H9 (cell line): ENCODE measurements at places on chromosomes 1 and 21. TPM values are rescaled to one million over a fixed set of nuclear protein-coding genes. Genes with fewer than 3 reads are reported as not detected.

DNA sequence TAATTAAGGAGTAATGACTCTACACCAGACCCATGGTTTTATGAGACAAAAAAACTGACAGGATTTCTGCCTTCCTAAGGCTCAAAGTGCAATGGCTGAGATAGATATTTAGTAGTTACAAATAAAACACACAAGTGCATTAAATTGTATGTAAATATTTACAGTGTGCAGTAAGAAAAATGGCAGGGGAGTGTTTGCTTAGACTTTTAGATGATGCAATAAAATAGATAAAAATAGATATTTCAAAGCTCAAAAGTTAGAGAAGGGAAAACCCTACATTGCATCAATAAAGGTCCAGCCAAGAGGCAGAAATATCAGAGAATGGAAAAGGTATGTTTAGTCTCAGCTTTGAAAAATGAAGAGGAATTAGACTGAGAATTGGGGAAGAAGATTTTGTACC is 226.3 kb upstream of the FGGY start:
- no peak overlapping the region for H3K27ac ChIP-seq
- no peaks in the 10 kb centered on the region for H3K36me3 ChIP-seq

- H3K27me3 ChIP-seq = no peaks in the 10 kb centered on the region
- H3K4me1 ChIP-seq = no peaks in the 10 kb centered on the region
Measured at GRCh38 chr1:4121834-4122512, 221.9 kb upstream of the C1orf174 start.

GRCh38 chr1:229031061-229031460 is 239.8 kb upstream of the RAB4A start:
- H3K27me3 ChIP-seq = no peaks in the 10 kb centered on the region
- H3K4me1 ChIP-seq = peaks cover 8% of the 10 kb centered on the region
- H3K36me3 ChIP-seq = no peaks in the 10 kb centered on the region
- no peak for DNase-seq
- no peak overlapping the region for H3K4me3 ChIP-seq

GRCh38 chr1:151943591-151943990 is 34.3 kb upstream of the THEM4 start:
- no peak for DNase-seq
- no peak overlapping the region for H3K4me3 ChIP-seq
- no peak overlapping the region for H3K27ac ChIP-seq

DNA sequence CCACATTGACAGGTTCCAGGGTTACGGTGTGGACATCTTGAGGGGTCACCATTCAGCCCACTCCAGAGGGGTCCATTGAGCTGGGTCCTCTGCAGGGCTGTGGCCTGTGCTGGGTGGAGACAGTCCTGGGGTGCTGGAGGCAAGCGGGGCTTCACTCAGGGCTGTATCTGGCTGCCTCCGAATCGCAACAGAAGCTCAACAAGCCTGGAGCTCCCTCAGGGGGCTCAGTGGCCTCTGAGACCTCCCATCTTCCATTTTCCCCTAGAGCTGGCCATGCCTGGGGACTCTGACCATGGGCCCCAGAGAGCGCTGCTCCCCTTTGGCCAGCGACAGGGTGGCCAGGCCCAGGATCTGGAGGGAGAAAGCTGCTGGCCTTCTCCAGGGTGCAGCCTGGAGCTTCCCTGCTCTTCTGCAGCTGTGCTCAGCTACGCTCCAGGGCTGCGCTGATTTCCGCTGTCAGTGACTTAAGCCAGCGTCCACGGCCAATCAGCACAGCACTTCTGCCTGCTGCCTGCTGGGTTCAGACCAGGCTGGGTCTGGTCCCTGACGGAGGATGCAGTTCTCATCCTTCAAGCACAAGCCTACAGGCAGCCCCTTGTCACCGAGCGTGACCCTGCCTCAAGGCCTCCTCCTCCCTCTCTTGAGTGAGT is 45.0 kb upstream of the ADARB1 start:
- no peak overlapping the region; the same call in 2 of the 3 replicates for H3K4me3 ChIP-seq
- H3K27me3 ChIP-seq = no peaks in the 10 kb centered on the region
- H3K36me3 ChIP-seq = no peaks in the 10 kb centered on the region
- DNase-seq = peak; percentile 64
- no peak overlapping the region for H3K27ac ChIP-seq

GRCh38 chr1:196255762-196256161 is 352.5 kb downstream of the KCNT2 start:
- no peaks in the 10 kb centered on the region for H3K27me3 ChIP-seq
- H3K4me3 ChIP-seq = no peak overlapping the region
- no peaks in the 10 kb centered on the region for H3K4me1 ChIP-seq

GRCh38 chr1:223756806-223757700 is 44.7 kb downstream of the CAPN2 start:
- no peak for DNase-seq
- H3K4me3 ChIP-seq = no peak overlapping the region
- H3K27me3 ChIP-seq = no peaks in the 10 kb centered on the region
- peaks cover 8% of the 10 kb centered on the region; the same call in 1 of the 2 replicates for H3K4me1 ChIP-seq

- H3K27ac ChIP-seq = no peak overlapping the region
- no peak overlapping the region for H3K4me3 ChIP-seq
- no peaks in the 10 kb centered on the region for H3K27me3 ChIP-seq
- no peaks in the 10 kb centered on the region for H3K4me1 ChIP-seq
- no peak for DNase-seq
Measured at GRCh38 chr1:11720525-11720924, 15.4 kb upstream of the AGTRAP start.

- no peak overlapping the region for H3K27ac ChIP-seq
- no peaks in the 10 kb centered on the region for H3K27me3 ChIP-seq
- H3K4me3 ChIP-seq = no peak overlapping the region
- no peaks in the 10 kb centered on the region for H3K36me3 ChIP-seq
- no peaks in the 10 kb centered on the region for H3K4me1 ChIP-seq
Measured at GRCh38 chr1:240784776-240785175, 172.8 kb upstream of the GREM2 start.

- H3K36me3 ChIP-seq = peaks cover 9% of the 10 kb centered on the region
- H3K27me3 ChIP-seq = no peaks in the 10 kb centered on the region
- DNase-seq = no peak
- no peaks in the 10 kb centered on the region for H3K4me1 ChIP-seq
- H3K27ac ChIP-seq = no peak overlapping the region
Measured at GRCh38 chr1:60584371-60584770, 498.0 kb upstream of the NFIA start.

GRCh38 chr1:230231774-230232145 is 164.7 kb downstream of the GALNT2 start:
- H3K27ac ChIP-seq = no peak overlapping the region
- H3K4me3 ChIP-seq = no peak overlapping the region
- H3K27me3 ChIP-seq = no peaks in the 10 kb centered on the region; the same call in 1 of the 2 replicates
- peaks cover 3% of the 10 kb centered on the region; the same call in 1 of the 2 replicates for H3K4me1 ChIP-seq
- no peak for DNase-seq
- H3K36me3 ChIP-seq = no peaks in the 10 kb centered on the region

DNA sequence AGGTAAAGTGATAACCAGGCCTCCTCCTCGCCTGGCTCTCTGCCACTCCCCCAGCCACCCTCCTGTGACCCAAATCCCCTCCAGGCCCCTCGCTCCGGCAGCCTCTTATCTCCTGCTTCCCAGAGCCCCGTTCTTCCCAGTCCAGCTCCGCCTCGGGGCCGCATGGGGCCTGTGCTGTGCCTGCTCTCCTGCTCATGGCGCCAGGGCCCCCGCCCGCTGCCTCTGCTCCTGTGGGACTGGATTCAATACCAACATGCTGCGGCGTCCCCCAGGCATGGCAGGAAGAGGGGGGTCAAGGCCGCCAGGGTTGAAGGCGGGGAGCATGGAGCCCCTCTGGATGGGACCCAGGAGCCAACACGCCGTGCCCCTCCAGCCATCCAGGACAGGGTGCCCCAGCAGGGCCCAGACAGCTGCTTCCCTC is 213.0 kb upstream of the VAMP3 start:
- no peaks in the 10 kb centered on the region for H3K27me3 ChIP-seq
- H3K27ac ChIP-seq = no peak overlapping the region
- no peaks in the 10 kb centered on the region for H3K36me3 ChIP-seq
- DNase-seq = no peak
- H3K4me1 ChIP-seq = no peaks in the 10 kb centered on the region
- no peak overlapping the region for H3K4me3 ChIP-seq

- H3K4me3 ChIP-seq = peak overlapping the region; percentile 11; the same call in 1 of the 3 replicates
- peaks cover 5% of the 10 kb centered on the region; the same call in 1 of the 2 replicates for H3K4me1 ChIP-seq
- DNase-seq = no peak
- no peak overlapping the region for H3K27ac ChIP-seq
Measured at GRCh38 chr1:171939740-171940139, 98.4 kb downstream of the DNM3 start.

- no peak overlapping the region for H3K4me3 ChIP-seq
- no peak overlapping the region for H3K27ac ChIP-seq
- no peak for DNase-seq
Measured at GRCh38 chr1:181349512-181349911, 133.8 kb upstream of the CACNA1E start.

The SELE gene
- not detected in 2 replicates for total RNA-seq

The SLC35F3 gene
- 0.70 and 0.81 TPM in 2 replicates for total RNA-seq

The IFNLR1 gene
- 8.9 and 9.6 TPM in 2 replicates for total RNA-seq
